ENCODE measurements at places on chromosomes 5 and 9.

GRCh38 chr9:115804206-115804605 is 349.4 kb upstream of the PAPPA start:
- no peak for DNase-seq

DNA sequence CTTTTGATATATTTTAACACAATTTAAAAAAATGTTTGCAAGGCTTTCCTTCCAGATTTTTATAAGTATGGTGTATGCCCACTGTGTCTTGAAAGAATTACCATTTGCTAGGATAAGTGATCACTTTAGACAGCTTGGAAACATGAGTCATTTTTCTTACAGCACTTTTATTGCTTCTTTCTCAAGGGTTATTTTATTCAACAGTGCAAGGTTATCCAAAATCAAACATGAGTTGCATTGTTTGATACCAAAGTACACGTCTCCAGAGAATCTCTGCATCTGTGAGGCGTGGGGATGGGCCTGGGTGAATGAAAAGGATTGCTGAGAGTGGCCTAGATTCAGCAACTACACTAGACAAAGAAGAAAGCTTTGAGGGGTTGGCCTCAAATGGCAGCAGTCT is 329.6 kb downstream of the ADAMTS6 start:
- DNase-seq = no peak

GRCh38 chr9:100099722-100100042 is 639 bp downstream of the INVS start:
- DNase-seq = peak; percentile 42

DNA sequence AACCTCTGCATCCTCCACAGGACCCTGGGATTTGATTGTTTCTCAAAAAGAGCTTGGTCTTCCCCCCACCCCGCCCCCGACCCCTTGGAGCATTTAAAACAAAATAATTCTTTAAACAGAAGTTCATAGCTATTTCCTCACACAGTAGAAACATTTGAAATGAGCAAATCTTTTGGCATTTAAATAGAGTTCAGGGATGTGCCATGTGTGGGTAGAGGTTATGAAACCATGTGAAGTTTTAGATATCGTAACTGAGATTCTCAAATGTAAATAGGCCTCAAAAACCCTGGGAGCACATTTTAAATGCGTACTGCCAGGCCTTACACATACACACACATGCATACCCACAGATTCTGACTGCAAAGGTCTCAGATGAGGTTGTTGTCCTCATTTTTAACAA is 66.5 kb downstream of the EPB41L4B start:
- no peak for DNase-seq

GRCh38 chr9:110443866-110444220 is 106.2 kb upstream of the TXNDC8 start:
- no peak for DNase-seq

GRCh38 chr9:126113756-126114408 is 212.7 kb upstream of the MVB12B start:
- no peak for DNase-seq

GRCh38 chr5:149488645-149489306 is 62.5 kb downstream of the CSNK1A1 start:
- DNase-seq = no peak

DNA sequence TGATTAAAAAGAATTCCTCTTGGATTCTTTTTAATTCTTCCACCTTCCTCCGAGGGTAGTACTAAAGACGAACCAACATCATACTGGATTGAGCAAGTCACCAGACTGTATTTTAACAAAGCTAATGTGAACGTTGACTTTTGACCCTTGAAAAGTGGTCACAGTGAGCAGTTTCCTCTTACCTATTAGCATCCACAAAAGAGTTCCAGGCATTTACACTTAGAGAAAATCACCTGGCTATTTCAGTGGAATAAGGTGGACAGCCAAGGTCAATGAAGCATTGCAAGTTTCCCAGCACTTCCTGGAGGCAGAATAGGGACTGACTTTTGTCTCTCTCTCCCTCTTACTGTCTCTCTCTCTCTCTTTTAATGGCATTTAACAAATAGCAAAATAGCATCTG is 145.1 kb upstream of the DAB2 start:
- no peak for DNase-seq

DNA sequence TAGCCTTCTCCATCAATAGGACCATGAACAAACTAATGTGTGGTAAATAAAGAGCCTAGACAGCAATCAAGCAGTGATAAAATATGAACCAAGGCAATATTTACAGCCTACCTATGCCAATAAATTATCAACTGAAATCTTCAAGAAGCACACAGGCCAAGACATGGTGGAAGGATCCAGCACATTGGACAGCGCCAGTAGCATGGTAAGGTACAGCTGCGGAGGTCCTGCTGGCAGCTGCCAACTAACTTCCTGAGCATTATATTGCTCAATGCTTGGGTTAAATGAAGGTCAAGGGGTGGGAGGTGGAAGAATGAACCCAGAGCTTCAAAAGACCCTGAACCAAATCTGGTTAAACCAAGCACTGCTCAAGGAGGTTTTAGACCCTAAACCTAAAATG is 16.5 kb upstream of the SPDL1 start:
- no peak for DNase-seq

DNA sequence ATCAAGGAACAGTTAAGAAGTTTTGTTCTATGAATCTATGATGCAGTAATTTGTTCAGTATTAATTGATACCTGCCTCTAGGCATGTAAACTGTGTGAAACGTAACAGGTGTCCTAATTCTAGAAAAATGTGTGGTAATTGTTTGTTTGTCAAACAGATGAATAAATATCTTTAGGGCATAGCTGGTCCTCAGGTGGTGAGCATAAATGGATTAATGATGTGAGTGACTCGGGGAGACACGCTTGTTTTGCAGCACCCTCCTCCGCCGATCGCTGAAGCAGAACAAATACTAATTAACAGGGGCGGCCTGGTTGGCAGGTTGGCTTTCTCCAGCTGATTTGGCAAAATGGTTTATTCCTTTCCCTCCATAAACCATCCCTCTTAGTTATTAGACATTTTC is 88.8 kb downstream of the TLE4 start:
- no peak for DNase-seq

DNA sequence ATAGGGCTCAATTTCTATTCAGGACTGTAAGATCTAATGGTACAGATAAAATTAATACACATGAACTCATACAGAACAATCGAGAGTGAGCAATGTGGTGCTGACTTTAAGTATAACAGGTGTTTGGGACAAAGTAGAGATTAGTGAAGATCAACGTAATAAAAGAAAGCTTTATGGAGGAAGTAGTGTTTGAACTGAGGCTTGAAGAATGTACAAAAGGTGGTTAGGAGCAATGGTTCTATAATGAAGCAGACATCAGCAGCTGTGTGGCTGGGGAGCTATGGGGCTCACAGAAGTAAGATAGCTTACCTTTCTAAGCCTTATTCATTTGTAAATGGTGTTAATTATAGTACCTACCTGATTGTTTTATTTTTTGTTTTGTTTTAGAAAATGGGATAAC is 275.4 kb upstream of the RGMB start:
- DNase-seq = no peak

- DNase-seq = no peak
Observed at GRCh38 chr5:1840071-1840547, 38.9 kb downstream of the NDUFS6 start.

GRCh38 chr9:128920381-128921058 is at the start of gene PHYHD1:
Gene PHYHD1, plus strand, starts transcription at chr9:128920982. Its CDS starts 1,342 bp downstream, at chr9:128922324.
- peak; percentile 84 for DNase-seq

DNA sequence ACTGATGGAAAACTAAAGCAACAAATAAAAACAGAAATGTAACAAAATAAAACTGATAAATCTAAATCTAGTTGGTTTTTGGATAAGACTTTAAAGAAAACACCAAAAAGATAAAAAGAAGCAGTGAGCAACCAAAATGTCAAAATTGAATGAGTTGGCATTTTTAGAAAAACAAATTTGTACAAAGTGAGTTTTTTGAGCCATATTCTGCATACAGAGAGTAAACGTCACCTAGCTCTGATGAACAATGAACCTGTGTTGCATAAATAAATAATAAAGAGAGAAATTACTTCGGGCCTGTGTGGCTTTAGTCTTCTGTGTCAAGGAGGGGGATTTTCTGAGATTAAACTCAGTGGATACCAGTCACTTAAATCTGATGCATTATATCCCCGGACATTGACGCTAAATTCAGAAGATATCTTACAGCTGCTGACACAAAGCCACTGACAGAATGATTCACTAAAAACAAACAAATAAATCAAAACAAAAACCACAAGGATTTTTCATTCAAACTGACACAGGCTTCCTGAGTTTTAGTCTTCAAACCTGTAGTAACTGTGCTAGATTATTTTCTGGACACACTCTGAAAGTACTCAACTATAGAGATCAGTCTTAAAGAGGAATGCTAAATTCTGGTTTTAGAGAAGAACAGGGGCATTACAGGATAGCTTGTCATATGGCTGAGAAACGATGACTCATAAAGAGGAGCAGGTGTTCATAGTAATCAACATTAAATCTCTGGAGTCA is 403.5 kb upstream of the ST8SIA4 start:
- DNase-seq = no peak

- DNase-seq = no peak
Observed at GRCh38 chr9:124256517-124257069, 1.2 kb upstream of the NEK6 start.

- DNase-seq = no peak
Observed at GRCh38 chr9:33315371-33315770, 25.1 kb downstream of the NFX1 start.

DNA sequence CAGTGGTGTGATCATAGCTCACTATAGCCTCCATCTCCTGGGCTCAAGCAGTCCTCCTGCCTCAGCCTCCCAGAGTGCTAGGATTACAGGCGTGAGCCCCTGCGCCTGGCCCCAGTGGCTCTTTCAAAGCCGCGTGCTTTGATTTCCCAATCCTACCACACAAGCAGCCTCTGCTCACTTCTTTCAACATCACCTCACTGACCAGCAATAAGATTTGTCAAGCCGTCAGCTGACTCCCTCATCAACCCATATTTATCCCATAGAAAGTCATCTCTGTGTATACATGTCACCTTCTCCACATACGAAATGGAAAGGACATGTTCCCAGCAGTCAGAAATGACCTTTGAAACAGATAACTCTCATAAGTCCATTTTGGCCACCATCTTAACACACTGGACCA is 26.0 kb downstream of the SLC31A2 start:
- DNase-seq = no peak

DNA sequence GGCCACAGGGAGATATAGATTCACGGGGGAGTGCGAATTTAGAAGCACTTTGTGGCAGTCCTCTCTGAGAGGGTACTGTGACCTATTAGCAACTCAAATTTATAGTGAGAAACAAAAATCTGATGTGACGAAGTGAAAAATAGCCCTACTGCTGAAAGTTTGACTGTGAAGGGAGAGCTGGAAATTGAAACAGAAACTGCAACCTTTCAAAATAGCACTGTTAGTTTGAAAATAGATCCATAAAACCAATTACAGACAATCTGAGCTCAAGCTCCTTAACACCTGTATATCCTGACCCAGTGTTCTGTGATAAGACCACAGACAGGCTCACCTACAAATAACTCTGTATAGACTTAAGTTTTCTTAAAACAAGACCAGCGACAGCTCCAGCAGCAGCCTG is 420.1 kb downstream of the IRX1 start:
- no peak for DNase-seq

DNA sequence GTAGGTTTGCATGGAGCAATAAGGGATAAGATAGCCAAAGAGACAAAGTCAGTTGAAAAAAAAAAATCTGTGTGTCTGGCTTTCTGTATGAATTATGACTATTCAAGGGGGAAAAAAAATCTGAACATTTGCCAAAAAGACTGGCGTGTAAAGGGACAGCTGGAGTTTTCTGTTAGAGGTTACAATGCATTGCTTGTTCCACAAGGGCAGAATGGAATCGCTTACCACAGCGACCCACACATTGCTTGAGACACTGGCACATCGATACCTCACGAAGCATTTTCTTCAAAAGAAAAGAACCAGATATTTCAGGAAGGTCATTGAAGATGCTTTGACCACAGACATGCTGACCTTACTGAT is 327.8 kb downstream of the TMEM167A start:
- peak; percentile 62 for DNase-seq

GRCh38 chr5:65102976-65103711 is 334.4 kb downstream of the CWC27 start:
- peak; percentile 41 for DNase-seq

DNA sequence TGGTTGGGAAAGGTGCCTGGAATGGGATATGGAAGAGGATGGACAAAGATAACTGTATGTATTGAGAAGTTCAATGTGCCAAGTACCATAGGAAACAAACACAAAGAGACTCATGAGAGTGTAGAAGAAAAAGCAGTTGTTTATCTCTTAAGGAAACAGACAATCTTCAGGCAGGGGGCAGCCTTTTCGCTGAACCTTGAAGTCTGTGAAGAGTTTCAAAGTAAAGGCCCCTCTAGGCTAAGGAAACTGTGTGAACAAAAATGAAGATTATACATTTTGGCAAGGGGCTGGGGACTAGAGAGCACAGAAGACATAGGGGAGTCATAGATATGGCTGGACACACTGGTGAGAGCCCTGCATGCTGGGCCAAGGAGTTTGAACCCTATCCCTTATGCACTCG is 27.5 kb upstream of the FRMPD1 start:
- DNase-seq = no peak

GRCh38 chr9:77588271-77588937 is 59.7 kb downstream of the GNA14 start:
- DNase-seq = no peak

DNA sequence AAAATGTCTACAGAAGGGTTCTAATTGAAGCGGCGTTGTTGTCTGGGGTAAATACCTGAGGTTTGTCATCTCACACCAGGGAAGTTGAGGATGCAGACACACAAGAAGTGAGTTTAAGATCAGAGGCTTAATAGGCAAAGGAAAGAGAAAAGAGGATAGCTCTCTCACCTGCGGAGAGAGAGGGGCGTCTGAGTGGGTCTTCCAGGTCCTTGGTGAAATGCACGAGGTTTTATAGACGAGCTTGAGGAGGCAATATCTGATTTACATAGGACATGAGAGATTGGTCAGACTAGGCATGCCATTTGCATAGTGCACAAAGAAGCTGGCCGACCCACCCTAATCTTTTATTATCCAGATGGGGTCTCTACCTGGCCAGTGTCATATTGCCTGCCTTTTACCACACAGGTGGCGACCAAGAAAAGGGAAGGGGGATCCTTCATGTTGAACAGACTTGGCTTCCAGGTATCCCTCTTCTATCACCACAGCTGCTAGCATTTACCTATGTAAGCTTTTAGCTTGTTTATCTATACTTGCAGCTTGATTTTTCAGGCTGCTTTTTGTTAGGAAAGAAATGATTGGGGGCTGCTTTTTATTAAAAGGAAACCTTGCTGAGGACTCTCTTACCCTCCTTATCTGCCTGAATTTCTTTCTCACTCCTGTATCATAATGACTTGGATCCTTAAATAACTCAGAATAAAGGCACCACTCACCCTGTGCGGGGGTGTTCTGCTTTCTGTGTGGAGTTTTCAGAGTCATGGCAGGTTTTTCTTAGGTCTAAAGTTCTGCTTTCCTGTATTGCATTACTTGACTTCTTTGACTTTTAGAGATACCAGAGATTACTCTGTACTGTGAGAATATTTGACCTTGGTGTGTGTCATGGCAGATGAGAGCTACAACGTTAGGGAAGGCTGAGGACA is 9.4 kb upstream of the GLT6D1 start:
- no peak for DNase-seq

GRCh38 chr5:137731176-137731575 is 4.7 kb downstream of the KLHL3 start:
- DNase-seq = no peak

All from midbrain (tissue), 1 donor.